ENCODE measurements at places on chromosomes 7 and 10. TPM values are rescaled to one million over a fixed set of nuclear protein-coding genes. Genes with fewer than 3 reads are reported as not detected.

ERCC6 gene
- 11.9 TPM for total RNA-seq

LRRC18 gene
- not detected for total RNA-seq

CD36 gene
- 70.8 TPM for total RNA-seq

SEMA3E gene
- total RNA-seq: 25.2 TPM

GIMAP7 gene
- total RNA-seq: 16.2 TPM

RNF32 gene
- total RNA-seq: not detected

IPMK gene
- 6.2 TPM for total RNA-seq

Measured in gastroesophageal sphincter (tissue), 4 donors.